Ovary (tissue), 10 donors: ENCODE measurements at places on chromosomes 5 and 9. TPM values are rescaled to one million over a fixed set of nuclear protein-coding genes. Genes with fewer than 3 reads are reported as not detected.

Gene EXOSC2
- 40.1 TPM for total RNA-seq

GRCh38 chr9:133455936-133456335, 3.8 kb upstream of the CACFD1 start:
- no peaks in the 10 kb centered on the region for H3K36me3 ChIP-seq
- no peak for DNase-seq
- no peak overlapping the region for H3K4me3 ChIP-seq
- no peak overlapping the region for H3K27ac ChIP-seq
- H3K4me1 ChIP-seq: peaks cover 3% of the 10 kb centered on the region

Gene FABP6
- total RNA-seq: not detected

- no peaks in the 10 kb centered on the region for H3K27me3 ChIP-seq
- H3K36me3 ChIP-seq: no peaks in the 10 kb centered on the region
- no peak overlapping the region for H3K27ac ChIP-seq
- DNase-seq: no peak
- H3K4me1 ChIP-seq: no peaks in the 10 kb centered on the region
These were observed 14.6 kb downstream of the RASA1 start for GRCh38 chr5:87282269-87282668.

- no peaks in the 10 kb centered on the region for H3K36me3 ChIP-seq
- no peaks in the 10 kb centered on the region for H3K27me3 ChIP-seq
- no peak for DNase-seq
- H3K4me3 ChIP-seq: no peak overlapping the region
- H3K27ac ChIP-seq: no peak overlapping the region
These were observed 52.0 kb downstream of the OLFM1 start for GRCh38 chr9:135139366-135139959.

Gene MRPS27
- 57.9 TPM for total RNA-seq

- H3K27me3 ChIP-seq: no peaks in the 10 kb centered on the region
- H3K36me3 ChIP-seq: no peaks in the 10 kb centered on the region
- peaks cover 6% of the 10 kb centered on the region for H3K4me1 ChIP-seq
- no peak overlapping the region for H3K4me3 ChIP-seq
- H3K27ac ChIP-seq: no peak overlapping the region
These were observed 50.6 kb downstream of the LRRTM2 start for GRCh38 chr5:138824516-138824915.

DNA sequence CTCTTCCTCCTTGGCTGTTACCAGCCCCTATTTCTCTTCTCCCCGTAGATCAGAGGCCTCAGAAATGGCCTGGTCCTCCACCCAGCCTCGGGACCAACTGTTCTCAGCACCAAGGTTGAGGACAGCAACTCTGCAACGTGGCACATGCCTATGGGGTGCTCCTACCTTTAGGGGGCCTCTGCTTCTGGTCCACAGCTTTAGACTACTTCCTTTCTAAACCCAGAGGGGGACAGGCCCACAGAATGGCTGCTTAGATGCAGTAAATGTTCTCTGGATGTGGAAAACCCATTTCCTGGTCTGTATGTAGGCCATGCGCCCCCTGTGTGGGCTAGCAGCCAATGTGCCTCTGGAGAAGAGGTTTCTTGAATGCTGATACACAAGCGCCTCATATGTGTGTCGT, 68.4 kb downstream of the NRG2 start:
- no peaks in the 10 kb centered on the region for H3K27me3 ChIP-seq
- H3K36me3 ChIP-seq: no peaks in the 10 kb centered on the region
- no peaks in the 10 kb centered on the region for H3K4me1 ChIP-seq
- DNase-seq: no peak
- H3K27ac ChIP-seq: no peak overlapping the region
- no peak overlapping the region for H3K4me3 ChIP-seq

GRCh38 chr5:31815376-31815775, 176.4 kb downstream of the PDZD2 start:
- H3K4me1 ChIP-seq: no peaks in the 10 kb centered on the region
- no peaks in the 10 kb centered on the region for H3K36me3 ChIP-seq
- no peak overlapping the region for H3K4me3 ChIP-seq
- H3K27me3 ChIP-seq: no peaks in the 10 kb centered on the region
- no peak overlapping the region for H3K27ac ChIP-seq
